ENCODE measurements at places on chromosomes 4 and X. TPM values are rescaled to one million over a fixed set of nuclear protein-coding genes. Genes with fewer than 3 reads are reported as not detected.

DNA sequence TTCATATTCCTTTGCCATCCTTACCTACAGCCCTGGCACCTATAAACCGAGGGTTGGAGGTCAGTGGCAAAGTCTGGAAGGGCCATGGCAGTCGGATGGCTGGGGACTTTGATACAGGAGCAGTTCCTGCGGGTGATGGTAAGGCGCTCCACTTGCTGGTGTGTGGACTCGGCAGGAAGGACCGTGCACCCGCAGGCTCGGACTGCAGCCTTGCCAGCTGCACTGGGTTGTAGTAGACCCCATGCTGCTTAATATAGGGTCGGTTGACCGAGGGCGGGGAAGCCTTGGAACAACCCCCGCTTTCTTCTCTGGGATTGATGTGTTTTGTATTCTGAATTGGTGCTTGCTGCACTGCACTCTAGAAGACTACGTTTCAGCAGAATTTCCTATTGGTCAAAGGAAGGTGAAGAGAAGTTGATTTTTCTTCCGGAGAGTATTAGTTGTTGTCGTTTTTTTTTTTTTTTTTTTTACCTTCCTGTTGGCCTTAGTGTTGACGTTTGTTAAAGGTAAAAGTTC is 638 bp downstream of the BLTP1 start:
- DNase-seq: peak; percentile 42

- no peak for DNase-seq
Observed at GRCh38 chrX:113269203-113269602, 428.6 kb upstream of the AMOT start.

GRCh38 chr4:128930051-128930450 is 120.6 kb downstream of the JADE1 start:
- no peak for DNase-seq

- DNase-seq: no peak
Observed at GRCh38 chrX:54640736-54641135, 110.7 kb downstream of the GNL3L start.

DNA sequence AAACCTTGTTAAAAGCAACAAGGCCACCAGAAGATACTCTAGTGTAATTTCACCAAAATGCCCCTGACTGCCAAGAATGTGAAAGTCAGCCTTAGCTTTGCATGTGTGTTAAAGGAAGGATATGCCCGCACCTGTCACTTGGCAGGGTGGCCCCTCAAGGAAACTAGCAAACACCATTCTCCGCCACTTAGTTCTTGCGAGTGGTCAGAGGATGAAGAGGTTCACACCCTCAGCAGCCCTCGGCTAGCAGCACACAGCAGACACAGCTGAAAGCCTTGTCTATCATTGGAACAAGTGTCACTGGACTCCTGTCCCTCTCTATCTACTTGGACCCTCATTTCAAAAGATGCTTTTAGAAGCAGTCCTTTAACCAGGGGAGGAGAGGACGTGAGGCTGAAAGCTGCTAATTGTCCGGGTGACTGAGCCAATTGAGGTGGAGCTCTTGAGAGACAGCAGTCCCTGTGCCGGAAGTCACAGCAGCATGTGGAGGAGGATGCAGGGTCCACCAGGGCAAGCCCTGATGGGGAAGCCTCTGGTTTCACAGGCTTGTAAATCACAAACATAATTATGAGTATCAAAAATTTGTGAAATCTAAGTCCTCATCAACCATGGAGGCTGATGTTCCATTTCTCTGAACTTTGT is 18.0 kb downstream of the HHIP start:
- no peak for DNase-seq

DNA sequence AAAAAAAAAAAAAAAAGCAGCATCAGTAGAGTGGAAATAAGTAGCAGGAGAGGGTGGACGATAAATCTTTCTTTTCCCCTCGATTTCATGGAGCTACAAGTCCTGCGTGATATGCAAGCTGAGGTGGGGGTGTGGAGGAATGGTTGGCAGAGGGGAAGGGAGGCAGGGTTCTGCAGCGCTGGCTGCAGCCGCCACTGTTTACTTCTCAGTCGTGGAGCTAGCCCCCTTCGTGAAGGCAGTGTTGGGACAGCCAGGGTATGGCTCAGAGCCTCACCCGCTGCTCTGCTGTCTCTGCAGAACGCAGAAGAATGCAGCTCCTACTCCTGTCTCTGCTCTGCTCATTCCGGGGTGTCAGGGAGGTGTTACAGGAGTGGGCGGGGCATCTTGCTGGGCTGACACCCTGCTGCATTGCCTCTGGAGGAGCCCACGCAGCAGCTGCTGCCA is 140.6 kb downstream of the GPM6A start:
- no peak for DNase-seq

- DNase-seq: no peak
Observed at GRCh38 chrX:12804655-12805054, 13.4 kb downstream of the PRPS2 start.

- DNase-seq: peak; percentile 3
Observed at GRCh38 chrX:110003167-110004156, 548 bp downstream of the TMEM164 start.

- no peak for DNase-seq
Observed at GRCh38 chr4:16055873-16056272, 27.9 kb downstream of the PROM1 start.

GRCh38 chr4:172951679-172952451 is 216.7 kb upstream of the GALNT7 start:
- no peak for DNase-seq

DNA sequence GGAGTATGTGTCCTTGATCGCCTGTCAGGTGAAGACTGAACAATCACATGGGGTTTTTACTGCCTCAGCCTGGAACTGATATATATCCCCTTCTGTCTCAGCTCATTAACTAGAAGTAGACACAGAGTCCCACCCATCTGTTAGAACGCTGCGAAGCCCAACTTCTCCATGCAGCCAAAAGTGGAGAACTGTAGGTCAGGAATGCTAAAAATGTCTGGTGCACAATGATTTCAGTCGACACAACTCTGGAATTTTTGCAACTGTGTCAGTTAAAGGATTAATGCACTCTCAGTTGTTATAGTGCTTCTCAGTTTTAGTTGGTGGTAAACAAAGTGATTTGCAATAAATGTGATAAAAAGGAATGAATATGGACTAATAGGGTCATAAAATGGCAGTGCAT is 287.2 kb downstream of the INPP4B start:
- no peak for DNase-seq

DNA sequence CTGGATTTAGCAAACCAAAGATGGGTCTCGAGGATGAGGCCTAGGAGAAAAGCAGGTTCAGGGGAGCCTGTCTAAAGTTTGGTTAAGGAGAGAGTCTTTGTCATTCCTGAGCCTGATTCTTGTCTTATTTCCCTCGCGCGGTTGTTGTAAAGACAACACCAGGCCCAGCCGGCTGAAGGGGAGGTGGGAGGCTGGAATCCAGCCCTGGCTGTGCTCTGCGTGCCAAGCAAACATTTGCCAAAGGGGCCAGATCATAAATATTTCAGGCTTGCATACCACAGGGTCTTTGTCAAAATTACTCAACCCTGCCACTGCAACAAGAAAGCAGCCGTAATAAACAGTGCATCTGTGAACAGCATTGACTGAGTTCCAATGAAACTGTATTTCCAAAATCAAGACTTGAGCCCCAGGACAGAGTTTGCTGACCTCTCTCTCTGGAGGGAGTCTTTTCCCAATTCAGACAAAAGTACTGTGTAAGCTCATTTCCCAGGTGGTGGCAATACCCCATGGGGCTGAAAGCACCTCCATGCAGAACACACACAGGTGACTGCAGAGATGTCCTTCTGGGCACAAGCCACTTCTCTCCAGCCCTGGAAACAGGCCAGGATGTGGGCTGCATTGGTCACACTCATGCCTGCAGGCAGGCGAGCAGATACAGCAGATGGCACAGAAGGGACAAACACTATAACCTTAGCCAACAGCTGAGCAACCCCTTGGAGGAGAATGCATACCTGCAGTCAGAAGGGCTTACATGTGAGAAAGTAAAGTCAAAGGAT is 320.3 kb downstream of the STK32B start:
- DNase-seq: no peak

- DNase-seq: no peak
Observed at GRCh38 chr4:68865760-68866159, 50.0 kb downstream of the UGT2B10 start.

DNA sequence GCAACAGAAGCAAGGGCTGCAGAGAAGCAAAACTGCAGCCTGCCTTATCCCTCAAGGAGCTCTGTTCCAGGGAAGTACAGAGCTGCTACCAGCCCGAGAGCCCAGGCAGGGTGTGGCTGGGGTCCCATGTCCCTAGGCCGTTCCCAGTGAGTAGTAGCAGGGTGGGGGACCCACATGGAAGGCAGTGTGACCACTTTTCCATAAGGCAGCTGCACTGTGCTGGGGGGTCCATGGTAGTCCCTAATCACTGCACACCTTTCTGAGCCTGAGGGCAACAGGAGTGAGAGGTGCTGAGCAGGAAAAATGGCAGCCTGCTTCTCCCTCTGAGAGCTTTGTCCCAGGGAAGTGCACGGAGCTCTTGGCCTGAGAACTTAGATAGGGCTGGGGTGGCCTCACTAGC is 135.9 kb downstream of the SH3BGRL start:
- no peak for DNase-seq

DNA sequence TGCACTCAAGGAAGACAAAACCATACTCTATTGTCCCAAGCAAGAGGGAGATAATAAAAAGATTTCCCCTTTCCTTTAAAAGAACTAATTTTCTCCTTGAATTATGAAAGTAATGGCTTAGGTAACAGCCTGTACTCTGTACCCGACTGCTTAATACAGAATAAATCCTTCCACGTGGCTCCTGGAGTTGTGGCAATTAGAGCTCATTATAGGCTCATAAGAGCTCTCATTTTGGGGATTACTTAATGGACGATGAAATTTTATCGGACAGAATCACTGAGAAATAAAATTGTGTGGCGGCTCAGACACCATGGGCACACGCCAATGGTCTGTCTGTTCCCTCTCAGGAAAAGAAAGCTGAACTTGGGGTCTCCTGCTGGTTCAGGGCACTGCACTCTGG is 2.8 kb upstream of the GSX2 start:
- DNase-seq: no peak

- DNase-seq: no peak
Observed at GRCh38 chrX:56468441-56468840, 95.0 kb upstream of the UBQLN2 start.

GRCh38 chrX:10618961-10619360 is 1.4 kb downstream of the MID1 start:
- no peak for DNase-seq

DNA sequence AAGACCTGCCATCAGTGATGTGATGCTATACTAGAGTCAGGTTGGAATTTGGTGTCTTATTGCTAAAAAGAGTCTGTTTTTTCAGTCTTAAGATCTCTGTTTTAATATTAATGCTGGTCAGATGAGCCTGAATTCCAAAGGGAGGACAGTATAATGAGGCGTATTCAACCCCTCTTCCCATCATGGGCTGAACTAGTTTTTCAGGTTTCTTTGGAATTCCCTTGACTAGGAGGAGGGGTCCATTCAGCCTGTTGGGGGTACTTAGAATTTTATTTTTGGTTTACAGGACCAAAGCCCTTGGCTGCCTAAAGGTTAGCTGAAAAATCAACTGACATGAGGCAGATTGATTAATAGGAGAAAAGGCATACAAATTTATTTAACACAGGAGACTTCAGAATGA is 24.1 kb upstream of the PI4K2B start:
- no peak for DNase-seq

GRCh38 chr4:61445374-61446063 is 245.4 kb downstream of the ADGRL3 start:
- no peak for DNase-seq

DNA sequence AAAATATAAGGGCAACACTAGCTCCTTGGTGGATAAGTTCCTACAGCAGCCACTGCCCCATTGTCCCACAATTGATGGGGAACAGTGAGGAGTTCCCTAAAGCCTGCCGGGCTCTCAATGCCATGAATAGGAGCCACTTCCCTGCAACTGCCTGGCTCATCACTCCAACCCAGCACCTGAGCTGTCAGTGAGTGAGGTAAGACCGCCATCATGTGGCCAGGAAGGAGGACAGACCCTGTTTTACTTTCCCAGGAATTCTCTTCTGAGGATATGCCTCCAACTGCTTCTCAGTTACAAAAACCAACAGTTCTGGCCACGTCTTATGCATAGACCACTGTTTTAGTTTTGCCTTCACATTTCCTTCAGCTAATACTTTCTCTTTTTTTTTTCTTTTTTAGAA is 45.5 kb downstream of the SRPX start:
- DNase-seq: peak; percentile 28

- DNase-seq: no peak
Observed at GRCh38 chr4:76943790-76944189, 5.8 kb upstream of the SEPTIN11 start.

GRCh38 chr4:25172961-25173915 is 13.0 kb upstream of the SEPSECS start:
- DNase-seq: no peak

- peak; percentile 13 for DNase-seq
Observed at GRCh38 chr4:89158884-89159503, 47.7 kb downstream of the TIGD2 start.

SMIM43 gene
- 19.8 TPM for total RNA-seq

TMEM31 gene
- not detected for total RNA-seq

CTAG2 gene
- total RNA-seq: not detected

CD40LG gene
- not detected for total RNA-seq

WDR45 gene
- total RNA-seq: 46.4 TPM

SEPSECS gene
- 12.0 TPM for total RNA-seq

PAGE2 gene
- total RNA-seq: not detected

CXCL11 gene
- not detected for total RNA-seq

SERTM2 gene
- 0.92 TPM for total RNA-seq

CT47B1 gene
- not detected for total RNA-seq

STATH gene
- total RNA-seq: not detected

CSAG2 gene
- total RNA-seq: not detected

SLC9B1 gene
- total RNA-seq: 1.6 TPM

GPC3 gene
- 4.7 TPM for total RNA-seq

LCORL gene
- 18.4 TPM for total RNA-seq

MGAT4D gene
- total RNA-seq: 0.13 TPM

All from endothelial cell (in vitro differentiated cells).